Suppressor macrophage (primary cell): ENCODE measurements at places on chromosomes 7 and 10.

DNA sequence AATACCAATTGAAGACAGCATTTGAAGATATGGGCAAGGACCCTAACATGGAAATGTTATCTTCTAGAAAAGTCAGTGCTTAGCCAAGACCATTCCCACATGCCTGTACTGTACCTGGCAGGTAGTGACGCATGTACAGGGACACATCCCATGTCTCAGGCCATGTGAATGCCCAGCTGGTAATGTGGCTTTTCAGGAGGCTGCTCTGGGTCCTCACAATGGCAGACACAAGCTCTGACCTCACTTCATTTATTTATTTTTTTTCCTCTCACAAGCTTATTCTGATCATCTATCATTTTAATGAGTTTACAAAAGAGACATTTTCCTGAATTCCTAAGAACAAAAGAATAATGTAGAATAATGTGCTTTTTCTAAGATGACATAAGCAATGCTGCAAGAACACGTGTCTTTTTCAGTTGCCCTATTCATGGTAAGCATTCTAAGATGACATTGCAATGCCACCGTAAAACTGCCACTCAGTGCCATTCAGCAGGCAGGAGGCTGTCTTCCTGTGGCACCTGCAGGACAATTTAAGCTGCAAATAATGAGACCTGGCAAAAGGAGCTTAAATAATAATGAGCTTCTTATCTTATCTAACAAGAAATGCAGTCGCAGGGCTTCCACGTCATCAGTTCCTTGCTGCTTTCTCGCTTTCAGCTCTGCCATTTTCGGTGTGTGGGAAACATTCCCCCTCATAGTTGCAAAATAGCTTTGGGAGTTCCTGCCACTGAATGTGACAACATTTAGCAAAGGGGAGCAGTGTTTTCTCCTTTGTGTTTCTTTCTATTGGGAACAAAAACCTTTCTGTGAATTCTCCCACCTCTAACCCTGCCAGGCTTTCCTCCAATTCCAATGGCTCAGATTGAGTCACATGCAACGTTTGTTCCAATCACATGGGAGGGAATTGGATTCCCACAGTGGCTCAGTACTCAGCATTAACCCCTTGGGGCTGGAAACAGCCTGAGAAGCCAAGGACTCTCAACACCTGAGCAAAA lies 113.0 kb downstream of the SEC23IP start:
- DNase-seq, result no peak

GRCh38 chr10:119531067-119531466 lies 11.5 kb downstream of the RGS10 start:
- no peak for DNase-seq

DNA sequence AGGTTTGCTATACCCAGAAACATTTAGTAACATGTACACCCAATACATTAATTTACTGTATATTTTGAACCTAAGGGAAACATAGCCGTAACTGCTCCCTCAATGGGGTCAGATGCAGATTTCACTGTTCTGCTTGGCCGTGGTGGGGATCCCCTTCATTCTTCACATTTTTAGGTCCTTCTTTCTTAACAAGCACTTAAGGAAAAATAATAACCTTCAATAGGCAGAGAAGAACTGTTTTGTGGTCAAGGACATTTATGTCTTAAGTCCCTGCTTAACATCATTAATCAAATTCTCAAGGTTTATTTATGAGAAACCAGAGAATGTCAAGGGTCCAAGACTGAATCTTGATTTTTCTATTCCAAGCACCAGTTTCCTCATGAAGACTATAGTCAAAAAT lies 592.1 kb upstream of the ANKRD30A start:
- DNase-seq, result no peak

- DNase-seq, result no peak
Measured at GRCh38 chr7:107860279-107860961, 30.6 kb upstream of the DLD start.

GRCh38 chr7:36048902-36049240 lies 104.2 kb upstream of the EEPD1 start:
- DNase-seq, result no peak
